ENCODE measurements at places on chromosomes 16 and 17.
A peak's percentile ranks its signal among the peaks of the same experiment; 100 is the strongest.

- no peak for DNase-seq
These were observed 19.6 kb downstream of the SCGB1C2 start for GRCh38 chr17:156946-157345.

GRCh38 chr17:28949185-28950016 is 1.9 kb downstream of the PHF12 start:
- DNase-seq, result peak; percentile 42

DNA sequence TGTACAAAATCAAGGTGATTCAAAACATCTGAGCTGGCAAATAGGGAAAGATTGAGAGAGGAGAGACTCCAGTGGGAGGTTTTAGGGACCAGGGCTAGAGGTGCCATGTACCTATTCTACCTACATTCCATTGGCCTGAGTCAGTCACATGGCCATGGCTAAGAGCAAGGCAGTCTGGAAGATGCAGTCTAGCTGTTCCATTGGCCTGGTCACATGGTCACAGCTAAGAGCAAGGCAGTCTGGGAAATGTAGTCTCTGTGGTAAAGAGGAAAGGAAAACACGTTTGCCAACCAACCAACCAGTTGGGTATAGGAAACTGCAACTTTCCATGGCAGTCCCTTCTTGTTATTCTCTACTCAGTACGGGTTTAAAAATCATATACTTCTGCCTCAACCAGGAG is 369.1 kb downstream of the XYLT1 start:
- peak; percentile 3 for DNase-seq

- DNase-seq, result no peak
These were observed 2.5 kb upstream of the ZFHX3 start for GRCh38 chr16:73050201-73051099.

DNA sequence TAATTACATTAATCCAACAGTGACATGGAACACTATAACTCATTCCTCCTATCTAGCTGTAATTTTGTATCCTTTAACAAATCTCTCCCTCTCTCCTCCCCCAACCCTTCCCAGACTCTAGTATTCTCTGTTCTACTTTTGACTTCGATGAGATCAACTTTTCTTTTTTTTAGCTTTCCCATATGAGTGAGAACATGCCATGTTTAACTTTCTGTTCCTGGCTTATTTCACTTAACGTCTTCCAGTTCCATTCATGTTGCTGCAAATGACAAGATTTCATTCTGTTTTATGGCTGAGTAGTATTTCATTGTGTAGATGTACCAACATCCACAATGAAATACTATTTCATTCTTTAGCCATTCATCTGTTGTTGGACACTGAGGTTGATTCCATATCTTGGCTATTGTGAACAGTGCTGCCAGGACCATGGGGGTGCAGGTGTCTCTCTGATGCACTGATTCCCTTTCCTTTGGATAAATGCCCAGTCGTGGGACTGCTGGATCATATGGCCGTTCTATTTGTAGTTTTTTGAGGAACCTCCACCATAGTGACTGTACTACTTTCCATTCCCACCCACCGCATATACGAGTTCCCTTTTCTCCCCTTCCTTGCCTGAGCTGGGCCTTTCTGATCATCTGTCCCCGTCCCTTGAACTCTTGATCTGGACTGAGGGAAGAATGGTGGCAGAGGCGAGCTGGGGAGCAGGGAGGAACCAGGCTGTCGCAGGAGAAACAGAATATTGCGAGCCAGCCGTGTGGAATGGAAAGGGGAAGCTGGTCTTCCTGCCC is 7.7 kb upstream of the CEP295NL start:
- no peak for DNase-seq

Data from kidney capillary endothelial cell (primary cell).